ENCODE measurements at places on chromosomes 6 and 20.

DNA sequence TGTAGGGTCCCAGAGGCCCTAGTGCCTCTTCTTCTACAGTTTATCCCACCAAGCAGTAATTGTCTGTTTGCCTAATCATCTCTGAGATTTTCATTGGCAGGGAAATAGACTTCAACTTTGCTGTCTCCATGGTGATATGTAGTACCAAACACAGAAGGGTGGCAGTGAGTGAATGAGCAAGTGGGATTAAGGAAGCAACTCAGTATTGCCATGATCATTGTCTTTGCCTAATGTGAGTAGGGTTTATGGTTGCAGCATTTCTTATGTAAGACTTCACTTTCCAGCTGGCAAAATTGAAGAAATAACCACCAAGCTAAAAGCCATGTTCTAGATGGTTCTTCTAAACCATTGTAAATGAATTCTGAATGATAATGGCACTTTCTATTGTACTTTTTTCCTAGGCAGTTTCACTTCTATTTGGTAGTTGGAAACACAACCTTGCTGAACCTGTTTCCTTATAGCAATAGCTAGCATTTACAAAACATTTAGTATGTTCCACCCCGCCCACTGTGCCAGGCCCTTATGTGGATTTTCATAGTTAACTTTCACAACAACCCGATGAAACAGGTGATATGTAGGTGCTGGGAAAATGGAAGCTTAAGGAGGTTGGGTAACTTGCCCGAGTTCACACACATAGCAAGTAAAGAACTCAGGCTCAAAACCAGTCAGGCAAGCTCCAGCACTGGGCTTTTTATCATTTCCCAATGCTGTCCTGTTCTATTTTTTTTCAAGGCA lies 32.0 kb downstream of the ZC2HC1B start:
- DNase-seq = no peak

DNA sequence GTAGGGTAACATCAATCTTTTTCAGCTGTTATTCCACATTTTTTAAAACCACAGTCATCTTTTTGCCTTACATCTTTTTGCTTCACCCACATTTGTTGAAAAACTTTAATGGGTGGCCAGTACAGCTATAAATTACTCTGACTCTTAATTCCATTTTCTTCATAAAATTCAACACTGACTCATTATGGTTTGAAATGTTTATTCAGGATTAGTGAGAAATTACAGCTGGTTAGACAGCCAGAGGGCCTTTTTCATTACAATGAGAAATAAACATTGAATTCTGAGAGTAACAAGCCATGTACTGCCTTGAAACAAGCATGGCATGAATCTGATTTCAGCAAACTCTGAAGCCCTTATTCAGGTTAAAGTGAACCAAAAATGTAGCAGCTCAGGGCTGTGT lies 19.5 kb downstream of the NDUFAF4 start:
- no peak for DNase-seq

DNA sequence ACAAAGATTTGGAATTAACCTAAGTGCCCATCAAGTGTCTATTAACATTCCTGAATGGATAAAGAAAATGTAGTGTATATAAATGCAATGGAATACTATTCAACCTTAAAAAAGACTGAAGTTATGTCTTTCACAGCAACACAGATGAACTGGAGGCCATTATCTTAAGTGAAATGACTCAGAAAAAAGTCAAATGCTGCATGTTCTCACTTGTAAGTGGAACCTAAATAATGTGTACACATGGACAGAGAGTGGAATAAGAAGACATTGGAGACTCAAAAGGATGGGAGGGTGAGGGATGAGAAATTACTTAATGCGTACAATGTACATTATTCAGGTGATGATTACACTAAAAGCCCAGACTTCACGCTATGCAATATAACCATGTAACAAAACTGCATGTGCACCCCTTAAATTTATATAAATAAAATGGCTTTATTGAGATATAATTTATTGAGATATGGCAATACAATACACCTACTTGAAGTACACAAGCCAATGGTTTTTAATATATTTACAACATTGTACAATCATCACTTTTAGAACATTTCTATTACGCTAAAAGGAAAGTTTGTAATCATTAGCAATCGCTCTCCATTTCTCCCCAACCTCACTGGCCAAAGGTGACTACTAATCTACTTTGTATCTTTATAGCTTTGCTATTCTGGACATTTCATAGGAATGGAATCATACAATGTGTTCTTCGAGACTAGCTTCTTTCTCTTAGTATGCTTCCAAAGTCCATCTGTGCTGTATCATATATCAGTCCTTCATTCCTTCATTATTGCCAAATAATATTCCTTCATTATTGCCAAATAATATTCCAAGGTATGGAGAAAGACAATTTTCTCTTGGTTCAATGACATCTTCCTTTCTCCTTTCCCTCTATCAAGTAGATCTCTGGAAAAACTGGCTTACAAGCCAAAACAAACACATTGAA lies 5.8 kb downstream of the STX7 start:
- DNase-seq = no peak

GRCh38 chr6:10184371-10185227 lies 230.3 kb downstream of the TFAP2A start:
- DNase-seq = no peak

DNA sequence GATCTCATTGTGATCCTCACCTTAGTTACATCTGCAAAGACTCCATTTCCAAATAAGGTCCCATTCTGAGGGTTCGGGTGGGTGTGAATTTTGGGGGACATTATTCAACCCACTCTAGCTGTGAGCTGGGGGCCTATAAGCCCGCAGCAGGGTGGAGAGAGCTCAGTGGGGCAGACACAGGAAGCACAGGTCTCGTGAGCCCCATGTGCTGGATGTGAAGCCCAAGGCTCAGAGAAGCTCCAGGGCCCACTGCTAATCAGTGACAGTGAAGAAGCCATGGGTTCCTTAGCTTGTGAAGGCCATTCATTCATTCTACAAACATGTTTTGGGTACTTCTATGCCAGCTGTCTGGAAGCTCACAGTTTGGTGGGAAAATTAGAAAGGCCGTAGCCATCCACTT lies 47.5 kb downstream of the CHMP4B start:
- no peak for DNase-seq

DNA sequence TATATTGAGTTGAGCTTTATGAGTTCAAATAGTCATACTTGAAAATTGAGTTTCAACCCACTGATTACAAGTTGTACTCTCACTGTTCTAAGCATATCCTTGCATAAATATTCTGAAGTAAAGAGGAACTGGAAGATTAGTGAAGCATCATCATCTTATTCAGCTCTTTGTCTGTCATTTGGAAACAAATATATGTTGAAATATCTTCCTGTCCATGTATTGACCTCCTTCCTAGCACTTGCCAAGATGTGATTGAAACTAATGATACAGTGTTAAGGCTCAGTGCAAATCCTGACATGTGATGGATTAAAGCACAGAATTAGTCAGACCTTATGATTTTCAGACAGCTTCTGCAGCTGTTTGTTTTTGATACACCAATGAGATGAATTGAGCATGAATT lies 434.3 kb downstream of the TBC1D32 start:
- no peak for DNase-seq

- DNase-seq = no peak
Measured at GRCh38 chr20:48489656-48490055, 338.1 kb downstream of the PREX1 start.

DNA sequence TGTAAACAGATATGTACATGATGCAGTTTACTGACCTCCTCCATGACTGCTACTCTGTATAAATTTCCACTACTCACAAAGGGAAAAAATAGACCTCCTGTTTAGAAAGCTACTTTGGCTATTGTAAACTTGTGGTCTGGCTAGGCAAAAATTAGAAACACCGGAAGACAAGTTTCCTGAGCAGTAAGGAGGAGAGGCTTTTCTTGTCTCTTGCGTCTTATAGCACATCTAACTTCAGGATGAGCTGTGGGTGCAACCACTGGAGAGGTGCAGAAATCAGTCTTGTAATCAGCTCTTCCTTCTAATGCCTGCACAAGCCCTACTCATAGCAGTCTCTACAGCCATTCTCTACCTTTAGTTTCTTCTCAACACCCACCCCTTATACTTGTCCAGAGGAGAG lies 296.5 kb upstream of the SLC35B3 start:
- no peak for DNase-seq

- no peak for DNase-seq
Measured at GRCh38 chr20:2806351-2806701, 5.9 kb upstream of the CPXM1 start.

DNA sequence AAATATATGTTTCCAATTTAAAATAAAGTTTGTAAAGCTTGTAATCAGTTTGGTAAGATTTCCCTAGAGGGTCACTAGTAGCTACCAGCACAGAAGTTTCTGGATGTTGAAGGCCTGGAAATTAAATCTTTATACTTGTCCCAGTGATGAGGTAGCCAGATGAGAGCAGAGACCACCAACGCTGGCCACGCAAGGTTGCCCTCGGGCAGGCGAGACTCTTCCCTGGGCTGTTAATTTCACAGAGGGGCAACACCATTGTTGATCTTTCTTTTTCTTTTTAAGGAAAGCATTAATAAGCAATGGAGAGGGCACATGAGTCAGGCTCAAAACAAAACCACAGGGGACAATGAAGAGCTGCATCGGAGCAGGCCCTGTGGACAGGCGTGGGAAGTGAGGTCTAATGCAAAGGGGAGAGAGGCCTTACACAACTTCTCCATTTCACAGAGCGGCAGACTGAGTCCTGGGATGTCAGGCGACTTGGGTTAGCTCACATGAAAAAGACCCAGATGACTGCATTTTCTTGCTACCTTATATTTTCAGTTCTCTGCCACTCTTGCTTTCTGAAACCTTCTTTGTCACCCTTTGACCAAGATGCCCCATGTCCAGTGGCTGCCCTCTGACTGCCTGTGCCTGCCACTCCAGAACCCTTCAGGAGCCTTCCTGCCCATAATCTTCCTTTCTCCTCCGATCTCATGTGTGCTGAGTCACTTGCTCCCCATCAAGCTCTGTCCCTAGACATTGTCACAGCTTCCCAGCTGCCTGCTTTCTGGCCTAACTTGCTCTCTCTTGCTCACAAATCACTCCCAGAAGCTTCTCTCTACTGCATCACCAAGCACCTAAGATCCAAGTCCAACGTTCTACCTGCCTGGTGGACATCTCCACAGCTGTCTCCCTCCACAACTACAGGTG lies 107.7 kb upstream of the CDYL start:
- DNase-seq = no peak

DNA sequence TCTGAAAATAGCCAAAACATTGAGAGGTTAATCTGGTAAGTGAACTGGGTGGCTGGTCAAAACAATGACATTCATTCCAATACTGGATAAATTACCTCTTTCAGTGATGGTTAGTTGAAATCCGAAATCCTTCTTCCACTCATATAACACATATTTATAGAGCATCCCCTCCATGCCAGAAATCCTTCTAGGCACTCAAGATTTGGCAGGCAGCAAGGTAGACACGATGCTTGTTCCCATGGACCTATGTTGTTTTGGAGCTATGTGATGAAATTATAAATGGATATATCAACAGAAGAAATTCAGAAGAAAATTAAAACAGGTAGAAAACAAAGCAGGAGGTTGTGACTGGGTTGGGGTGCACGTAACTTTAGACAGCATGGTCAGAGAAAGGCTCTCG lies 26.3 kb upstream of the SNRPB2 start:
- no peak for DNase-seq

DNA sequence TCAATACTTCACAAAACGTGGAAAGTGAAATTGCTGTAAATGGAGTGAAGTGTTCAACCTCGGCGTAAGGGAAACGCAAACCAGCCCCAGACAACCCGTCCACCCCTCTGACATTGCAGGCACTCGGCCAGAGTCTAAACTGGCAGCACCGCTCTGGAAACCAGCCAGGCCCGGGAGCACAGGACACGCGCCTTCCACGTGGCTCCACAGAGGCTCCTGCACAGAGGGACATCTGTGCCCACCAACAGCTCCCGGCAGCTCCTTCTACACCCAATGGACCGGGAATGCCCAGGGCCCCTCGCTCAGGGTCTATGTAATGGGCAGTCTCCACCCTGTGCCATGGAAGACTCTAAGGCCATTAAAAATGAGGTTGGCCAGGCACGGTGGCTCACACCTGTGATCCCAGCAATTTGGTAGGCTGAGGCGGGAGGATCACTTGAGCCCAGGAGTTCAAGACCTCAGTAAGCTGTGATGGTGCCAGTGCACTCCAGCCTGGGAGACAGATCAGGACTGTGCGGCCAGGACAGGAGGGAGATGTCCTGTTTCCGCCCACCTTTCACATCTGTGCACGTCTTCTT lies 3.4 kb upstream of the HELZ2 start:
- peak; percentile 46 for DNase-seq

DNA sequence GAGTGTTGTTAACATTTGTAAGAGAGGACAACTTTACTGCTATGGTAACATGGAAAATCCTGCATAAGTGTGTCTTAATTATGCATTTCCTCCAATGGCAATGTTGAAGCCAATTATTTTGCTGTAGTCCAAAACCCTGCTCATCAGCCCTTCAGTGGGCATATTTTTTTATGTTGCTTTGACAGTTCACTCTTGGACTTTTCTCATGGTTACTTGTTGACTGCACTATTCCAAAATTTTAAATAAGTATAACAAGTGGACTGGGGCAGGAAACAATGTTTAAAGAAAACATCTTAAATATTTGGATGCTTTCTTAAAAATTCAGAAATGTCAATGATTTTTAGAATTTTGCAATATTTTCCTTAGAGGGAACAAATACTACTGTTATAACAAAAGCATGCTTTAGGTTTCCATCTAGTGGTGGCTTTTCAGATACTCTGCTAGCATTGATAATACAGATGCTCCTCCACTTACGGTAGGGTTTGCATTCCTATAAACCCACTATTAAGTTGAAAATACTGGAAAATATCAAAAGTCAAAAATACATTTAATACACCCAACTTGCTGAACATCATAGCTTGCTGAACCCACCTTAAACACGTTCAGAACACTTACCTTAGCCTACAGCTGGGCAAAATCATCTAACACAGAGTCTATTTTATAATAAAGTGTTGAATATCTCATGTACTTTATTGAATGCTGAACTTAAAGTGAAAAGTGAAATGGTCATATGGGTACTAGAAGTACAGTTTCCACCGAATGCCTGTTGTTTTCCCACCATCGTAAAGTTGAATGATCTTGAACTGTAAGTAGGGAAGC lies 86.4 kb downstream of the ADGRG6 start:
- DNase-seq = no peak

DNA sequence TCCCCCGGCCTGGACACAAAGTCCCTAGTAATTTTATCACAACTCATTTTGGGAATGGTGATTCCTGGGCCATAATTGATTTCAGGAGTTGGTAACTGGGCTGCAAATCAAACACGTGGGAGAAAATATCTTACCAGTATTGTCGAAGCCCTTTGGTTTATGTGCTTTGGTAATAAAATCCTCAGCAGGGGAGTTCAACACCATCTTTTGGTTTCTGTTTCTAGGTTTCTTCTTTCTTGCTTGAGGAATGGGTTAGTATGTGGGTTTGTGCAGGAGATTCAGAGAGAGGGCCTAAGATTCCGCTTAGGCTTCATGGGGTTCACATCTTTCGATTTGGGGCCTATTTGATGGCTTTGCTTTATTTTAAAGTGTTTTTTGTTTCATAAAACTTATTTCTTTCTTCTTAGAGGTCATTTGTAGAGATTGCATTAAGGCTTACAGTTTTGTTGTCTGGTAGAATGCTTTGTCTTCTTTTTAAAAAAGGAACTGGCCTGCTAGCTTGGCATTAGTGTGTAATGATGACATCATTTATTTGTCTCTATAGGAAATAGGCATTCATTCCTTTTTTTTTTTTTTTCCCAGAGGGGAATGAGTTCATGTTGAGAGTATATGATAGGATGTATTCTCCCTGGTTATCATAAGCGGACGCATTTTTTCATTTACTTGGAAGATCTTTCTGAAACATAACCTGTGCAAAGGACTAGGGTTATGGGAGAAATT lies 45.8 kb downstream of the CYP24A1 start:
- no peak for DNase-seq
